ENCODE measurements at places on chromosomes 7 and 10.
A peak's percentile ranks its signal among the peaks of the same experiment; 100 is the strongest.

DNA sequence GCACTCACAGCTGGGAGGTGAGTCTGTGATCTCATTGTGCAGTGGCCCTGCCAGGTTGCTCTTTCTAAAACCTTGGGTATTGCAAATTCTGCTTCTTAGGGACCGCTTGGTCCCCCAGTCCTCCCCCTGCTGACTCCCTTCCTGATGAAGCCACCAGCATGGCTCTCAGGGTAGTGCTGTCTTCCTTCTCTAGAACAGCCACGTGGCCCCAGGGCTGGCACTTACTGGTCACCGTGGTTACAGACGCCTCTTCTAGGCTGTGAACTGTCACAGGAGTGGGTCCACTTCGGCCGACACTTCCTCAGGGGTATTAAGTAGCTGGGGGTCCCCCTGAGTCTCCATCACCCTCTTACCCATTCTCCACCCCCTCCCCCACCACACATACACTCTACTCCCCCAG lies 2.7 kb upstream of the HTRA1 start:
- peak; percentile 45 for DNase-seq

GRCh38 chr10:63064706-63065105 lies 68.4 kb upstream of the NRBF2 start:
- no peak for DNase-seq

GRCh38 chr7:54560723-54561122 lies 18.5 kb downstream of the VSTM2A start:
- no peak for DNase-seq

DNA sequence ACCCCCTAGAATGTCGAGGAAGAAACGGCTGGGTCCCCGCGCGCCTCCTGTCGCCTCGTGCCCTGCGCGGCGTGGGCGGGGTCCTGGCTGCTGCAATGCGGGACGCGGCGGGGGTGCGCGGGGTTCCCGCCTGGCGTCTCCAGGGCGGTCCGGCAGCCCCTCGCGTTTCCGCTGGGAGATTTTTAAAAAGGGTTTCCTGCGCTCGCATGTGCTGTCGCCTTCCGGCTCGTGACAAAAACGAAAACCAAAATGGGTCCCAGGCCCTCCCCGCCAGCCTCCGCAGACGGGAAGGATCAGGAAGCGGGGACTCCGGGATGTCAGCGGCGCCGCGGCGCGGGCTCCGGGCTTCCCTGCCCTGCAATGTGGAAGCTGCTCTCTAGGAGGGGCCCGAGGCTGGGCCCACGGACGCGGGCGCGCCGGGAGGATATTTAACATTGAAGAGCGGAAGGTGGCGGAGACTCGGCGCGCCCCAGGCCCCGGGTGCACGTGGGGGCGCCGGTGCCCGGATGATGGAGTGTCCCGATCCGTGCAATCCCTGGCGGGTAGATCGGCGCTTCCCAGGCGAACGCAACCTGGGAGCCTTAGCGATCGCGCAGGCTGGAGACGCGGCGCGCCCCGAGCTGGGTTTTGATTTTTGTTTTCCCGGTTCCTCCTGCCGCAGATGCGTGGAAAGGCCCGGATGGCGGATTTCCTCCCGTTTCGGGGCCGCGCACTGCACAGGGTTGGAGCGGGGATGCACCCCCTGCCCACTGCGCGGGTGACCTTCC lies 1.0 kb downstream of the PFKP start:
- DNase-seq = peak; percentile 68

DNA sequence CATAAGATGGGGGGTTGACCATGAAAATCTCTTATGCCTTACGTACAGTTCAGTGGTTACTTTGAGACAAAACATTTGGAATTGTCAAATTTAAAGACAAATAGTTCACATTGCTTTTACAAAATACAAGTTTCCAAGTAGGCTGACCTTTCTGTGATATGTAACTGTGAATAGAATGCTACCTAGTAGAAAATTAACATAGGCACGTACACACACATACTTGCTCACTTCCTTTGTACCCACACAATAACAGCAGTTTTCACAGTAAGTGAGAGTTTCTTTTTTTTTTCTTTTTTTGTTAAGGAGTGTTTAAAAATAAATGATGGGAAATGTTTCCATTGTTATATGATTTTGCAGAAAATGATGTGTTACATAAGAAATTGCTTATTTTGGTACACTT lies 53.3 kb upstream of the SP8 start:
- DNase-seq = no peak

GRCh38 chr7:37440738-37441385 lies 7.8 kb downstream of the ELMO1 start:
- no peak for DNase-seq

DNA sequence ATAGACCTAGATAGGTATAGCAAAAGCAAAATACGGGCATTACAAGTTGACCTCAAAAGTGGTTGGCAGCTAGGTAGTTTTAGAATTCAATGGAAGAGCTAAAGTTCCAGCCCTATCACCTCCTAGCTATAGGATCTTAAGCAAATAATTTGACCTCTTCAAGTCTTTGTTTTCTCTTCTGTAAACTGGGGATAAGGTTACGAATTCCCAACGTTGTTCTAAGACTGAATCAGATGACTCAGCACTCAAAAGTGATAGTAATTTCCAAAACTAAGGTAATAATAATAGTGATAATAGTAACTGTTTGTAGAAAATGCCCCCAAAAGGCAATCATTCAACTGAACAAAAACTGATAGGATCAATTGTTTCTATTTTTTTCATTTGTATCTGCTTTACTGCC lies 445.2 kb downstream of the KCNMA1 start:
- no peak for DNase-seq

GRCh38 chr10:11695779-11696178 lies 46.4 kb upstream of the ECHDC3 start:
- no peak for DNase-seq

- DNase-seq = no peak
Measured at GRCh38 chr7:25947669-25948516, 204.1 kb upstream of the NFE2L3 start.

DNA sequence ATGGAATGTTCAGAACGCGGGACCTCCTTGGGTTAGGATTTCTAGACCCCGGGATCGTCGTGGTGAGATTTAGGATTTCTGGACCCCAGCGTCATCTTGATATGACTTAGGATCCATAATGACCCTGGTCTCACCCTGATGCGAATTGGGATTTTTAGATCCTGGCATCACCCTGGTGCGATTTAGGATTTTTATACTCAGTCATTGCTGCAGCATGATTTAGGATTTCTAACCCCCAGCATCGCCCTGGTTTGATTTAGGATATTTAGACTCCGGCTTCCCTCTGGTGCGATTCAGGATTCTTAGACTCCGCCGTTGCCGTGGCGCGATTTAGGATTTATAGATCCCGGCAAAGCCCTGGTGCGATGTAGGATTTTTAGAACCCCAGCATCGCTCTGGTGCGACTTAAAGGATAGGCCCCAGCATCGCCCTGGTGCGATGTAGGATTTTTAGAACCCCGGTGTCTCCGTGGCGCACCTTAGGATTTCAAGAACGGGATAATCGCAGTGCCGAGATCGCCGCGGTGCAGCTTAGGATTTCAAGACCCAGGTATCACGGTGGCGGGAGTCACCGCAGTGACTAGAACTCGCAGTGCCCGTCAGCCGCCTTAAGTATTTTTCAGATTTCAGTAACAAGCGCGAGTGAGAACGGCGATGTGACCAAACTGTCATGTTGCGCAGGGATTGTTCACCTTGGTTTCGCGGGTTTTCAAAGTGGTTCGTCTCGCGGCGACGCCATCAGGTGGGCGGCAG lies 814 bp downstream of the MEST start:
- DNase-seq = peak; percentile 4

GRCh38 chr7:43248961-43249822 lies 136.7 kb downstream of the HECW1 start:
- no peak for DNase-seq

- no peak for DNase-seq
Measured at GRCh38 chr7:143973870-143974416, 19.3 kb downstream of the OR2F1 start.

DNA sequence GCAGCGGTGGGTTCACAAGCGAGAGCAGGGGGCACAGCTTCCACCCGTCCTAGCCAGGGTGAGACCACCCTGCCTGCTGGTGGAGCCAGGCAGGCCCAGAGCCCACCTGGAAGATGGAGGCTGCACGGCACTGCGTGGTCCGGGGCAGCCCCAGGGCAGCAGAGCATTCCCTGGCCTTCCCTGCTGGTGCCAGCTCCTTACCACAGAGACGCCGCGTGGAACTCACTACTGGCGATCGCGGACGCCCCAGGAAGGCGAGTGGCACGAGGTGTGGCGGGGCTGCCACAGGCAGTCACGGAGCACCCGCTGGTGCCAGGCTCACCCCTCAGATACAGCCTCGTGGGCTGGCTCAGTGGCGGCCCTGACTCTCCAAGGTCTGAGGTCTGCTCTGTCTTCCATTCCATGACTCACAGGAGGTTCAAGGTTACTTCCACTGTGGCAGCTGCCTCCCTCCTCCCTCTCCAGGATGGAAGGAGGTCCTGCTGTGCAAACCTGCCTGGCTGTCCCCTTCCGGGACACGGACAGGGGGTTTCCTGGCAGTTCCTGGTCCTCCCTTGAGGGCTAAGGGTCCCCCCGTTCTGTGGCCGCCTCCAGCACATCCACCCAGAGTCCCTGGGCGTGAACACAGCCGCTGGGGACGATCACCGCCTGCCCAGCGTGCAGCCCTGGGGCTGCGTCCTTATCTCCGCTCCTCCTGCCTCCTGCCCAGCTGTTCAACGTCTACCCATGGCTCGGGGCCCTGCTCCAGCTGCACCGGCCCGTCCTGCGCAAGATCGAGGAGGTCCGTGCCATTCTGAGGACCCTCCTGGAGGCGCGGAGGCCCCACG lies 3.1 kb downstream of the CYP2W1 start:
- no peak for DNase-seq

GRCh38 chr10:44263771-44264170 lies 121.1 kb downstream of the CXCL12 start:
- no peak for DNase-seq

DNA sequence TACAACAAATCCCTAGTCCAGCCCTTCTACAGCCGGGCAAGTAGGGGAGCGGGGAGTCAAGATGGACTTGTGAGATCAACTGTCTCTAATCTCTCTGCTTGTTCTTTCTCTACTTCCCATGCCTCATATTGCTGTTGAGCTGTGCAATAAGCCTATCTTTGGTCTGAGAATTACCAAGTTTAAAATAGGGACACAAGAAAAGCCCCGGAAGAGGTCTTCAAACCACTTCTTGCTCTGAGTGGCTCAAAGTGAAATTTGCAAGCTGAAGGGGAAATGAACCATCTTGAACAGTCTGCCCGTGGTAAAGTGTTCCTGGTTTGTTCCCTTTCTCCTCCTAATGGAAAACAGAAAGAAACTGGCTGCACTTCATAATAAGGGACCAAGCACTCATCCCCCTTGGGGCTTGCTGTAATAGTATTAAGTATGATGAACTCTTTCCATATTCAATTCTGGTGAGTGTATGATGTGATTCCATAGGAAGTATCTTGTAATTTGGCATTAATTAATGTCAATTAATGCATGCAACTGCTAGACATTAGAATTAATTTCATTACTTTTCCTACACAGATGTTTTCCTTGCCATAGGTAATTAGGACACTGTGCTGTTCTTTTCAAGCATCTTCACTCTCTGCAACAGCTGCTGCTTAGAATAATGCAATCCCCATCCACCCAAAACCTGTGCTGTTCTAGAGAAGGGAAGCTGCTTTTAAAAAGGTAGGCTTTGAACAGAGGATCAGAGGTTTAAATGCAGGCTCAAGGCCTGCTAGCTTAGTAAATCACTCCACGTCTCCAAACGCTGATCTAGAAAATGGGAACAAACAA lies 449.6 kb downstream of the SORCS1 start:
- DNase-seq = no peak

- no peak for DNase-seq
Measured at GRCh38 chr7:136687693-136688322, 180.6 kb upstream of the CHRM2 start.

Data from cardiac muscle cell (in vitro differentiated cells and primary cell).